Skeletal muscle tissue (tissue), 5 donors: ENCODE measurements at places on chromosomes 2 and 18. TPM values are rescaled to one million over a fixed set of nuclear protein-coding genes. Genes with fewer than 3 reads are reported as not detected.

Gene VPS4B
- total RNA-seq: 28.2 TPM

Gene DSG3
- not detected for total RNA-seq

Gene ERLEC1
- total RNA-seq: 44.9 TPM

Gene TMEFF2
- total RNA-seq: 6.3 TPM

Gene GTF2A1L
- total RNA-seq: not detected

Gene SLC5A7
- under 0.01 TPM for total RNA-seq

Gene CROCC2
- total RNA-seq: under 0.01 TPM
